NCI-H1436 treated with DMSO at 0.1 percent for 48 hours (cell line): ENCODE measurements at places on chromosomes 6 and 20.

DNA sequence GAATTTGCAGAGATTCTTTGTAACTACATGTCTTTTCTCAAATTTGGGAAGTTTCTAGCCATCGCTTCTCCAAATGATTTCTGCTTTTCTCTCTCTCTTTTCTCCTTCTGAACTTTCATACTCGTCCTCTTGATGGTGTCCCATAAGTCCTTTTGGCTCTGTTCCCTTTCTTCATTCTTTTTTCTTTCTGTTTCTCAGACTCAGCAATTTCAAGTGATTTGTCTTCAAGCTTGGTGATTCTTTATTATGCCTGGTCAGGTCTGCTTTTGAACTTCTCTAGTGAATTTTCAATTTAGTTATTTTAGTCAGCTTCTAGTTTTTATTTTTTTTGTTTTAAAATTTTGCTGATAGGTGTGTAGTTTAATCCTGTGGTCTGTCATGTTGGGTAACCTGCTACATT is 57.6 kb upstream of the EEF1E1 start:
- DNase-seq: no peak

GRCh38 chr6:80535914-80536565 is 429.6 kb downstream of the BCKDHB start:
- DNase-seq: no peak

- DNase-seq: no peak
Observed at GRCh38 chr6:157798851-157799250, 24.2 kb upstream of the SNX9 start.

DNA sequence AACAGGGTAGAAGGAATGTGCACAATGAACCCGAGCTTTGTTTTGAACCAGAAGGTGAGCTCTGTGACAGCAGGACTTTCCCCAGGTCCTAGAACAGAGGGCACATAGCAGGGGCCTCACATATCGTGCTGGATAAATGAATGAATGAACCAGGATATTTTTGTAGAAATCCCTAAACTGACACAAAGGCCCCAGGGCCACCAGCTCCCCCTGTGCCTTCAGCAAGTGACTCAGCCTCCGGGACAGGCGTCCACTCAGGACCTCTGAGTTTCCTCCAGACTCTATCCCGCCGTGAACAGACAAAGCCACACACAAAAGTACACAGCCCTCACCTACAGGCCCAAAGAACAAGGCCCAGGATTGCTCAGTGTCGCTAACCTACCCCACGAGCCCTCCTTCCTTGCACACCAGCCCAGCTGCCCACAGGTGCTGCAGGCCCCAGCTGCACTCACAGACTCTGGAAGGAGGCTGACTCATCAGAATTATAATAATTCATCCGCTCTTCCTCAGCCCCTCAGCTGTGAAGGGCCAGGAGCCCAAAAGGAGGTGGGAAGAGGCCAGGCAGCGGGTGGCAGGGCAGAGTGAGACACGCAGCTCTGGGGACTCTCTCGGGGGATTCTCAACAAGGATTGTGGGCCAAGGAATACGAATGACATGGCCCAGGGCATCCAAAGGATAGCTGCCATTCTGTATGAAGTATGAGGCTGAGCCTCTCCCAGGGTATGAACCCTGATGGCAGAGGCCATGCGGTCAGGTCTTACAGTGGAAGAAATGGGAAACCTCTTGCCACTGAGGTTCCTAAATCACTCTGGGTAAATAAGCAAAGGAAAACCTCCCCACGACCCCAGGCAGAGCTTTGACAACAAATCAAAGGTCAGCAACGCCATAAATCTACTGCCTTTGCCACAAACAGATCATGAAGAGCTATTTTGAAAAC is 40.9 kb downstream of the SUMO4 start:
- no peak for DNase-seq

- no peak for DNase-seq
Observed at GRCh38 chr20:58145506-58146080, 82.9 kb downstream of the ANKRD60 start.

DNA sequence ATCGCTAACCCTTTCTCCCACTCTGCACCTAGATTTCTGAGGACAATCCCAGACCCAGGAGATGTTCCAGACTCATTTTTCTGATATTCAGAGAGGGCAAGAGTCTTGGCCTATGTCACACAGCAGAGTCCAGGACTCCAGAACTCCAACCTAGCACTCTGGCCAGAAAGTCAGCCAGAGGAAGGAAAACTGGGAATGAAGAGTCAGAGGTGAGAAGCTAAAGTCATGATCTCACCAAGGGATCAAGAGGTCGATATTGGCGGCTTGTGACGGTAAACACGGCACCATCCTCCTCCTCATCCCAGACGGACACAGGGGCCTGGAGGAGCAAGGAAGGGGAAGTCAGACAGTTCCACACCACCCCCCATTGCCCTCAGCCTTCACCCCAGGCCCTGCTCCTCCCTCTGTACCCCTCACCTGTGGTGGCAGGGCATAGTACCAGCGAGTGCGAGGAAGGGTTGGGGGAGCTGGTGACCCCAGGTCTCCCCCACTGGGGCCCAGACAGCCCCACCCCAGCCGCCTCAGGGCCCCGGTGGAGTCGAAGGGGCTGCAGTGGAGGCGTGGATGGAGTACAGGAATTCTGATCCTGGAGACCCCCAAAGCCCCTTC is 1.8 kb downstream of the RGL2 start:
- DNase-seq: no peak

- DNase-seq: no peak
Observed at GRCh38 chr6:111534231-111534751, 51.3 kb upstream of the REV3L start.

- no peak for DNase-seq
Observed at GRCh38 chr20:62795023-62795761, 1.1 kb upstream of the MRGBP start.

GRCh38 chr20:9807136-9807535 is 31.7 kb downstream of the PAK5 start:
- no peak for DNase-seq

GRCh38 chr6:5712349-5713215 is 294.1 kb downstream of the NRN1 start:
- DNase-seq: no peak

- DNase-seq: no peak
Observed at GRCh38 chr6:63307581-63308246, 12.1 kb downstream of the LGSN start.

GRCh38 chr6:92737983-92738382 is 681.4 kb downstream of the EPHA7 start:
- DNase-seq: no peak

DNA sequence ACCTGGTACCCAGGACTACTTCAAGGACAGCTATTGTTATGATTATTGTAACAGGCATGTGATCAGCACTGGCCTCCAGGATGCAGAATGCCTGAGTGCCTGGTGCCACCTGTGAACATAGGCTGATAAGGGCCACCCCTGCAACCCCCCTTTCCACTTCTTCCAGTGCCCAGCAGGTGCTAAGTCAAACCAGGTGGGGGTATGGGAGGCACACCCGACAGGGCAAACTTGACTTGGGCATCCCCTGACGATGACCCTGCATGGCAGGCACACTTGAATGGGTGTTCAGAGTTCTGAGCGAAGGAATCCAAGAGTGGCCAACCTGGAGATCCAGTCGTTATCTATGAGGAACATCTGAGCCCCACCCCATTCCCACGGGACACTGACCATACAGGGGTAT is 3.4 kb downstream of the ADA start:
- DNase-seq: no peak

GRCh38 chr6:52341561-52342260 is 20.2 kb upstream of the PAQR8 start:
- DNase-seq: no peak

DNA sequence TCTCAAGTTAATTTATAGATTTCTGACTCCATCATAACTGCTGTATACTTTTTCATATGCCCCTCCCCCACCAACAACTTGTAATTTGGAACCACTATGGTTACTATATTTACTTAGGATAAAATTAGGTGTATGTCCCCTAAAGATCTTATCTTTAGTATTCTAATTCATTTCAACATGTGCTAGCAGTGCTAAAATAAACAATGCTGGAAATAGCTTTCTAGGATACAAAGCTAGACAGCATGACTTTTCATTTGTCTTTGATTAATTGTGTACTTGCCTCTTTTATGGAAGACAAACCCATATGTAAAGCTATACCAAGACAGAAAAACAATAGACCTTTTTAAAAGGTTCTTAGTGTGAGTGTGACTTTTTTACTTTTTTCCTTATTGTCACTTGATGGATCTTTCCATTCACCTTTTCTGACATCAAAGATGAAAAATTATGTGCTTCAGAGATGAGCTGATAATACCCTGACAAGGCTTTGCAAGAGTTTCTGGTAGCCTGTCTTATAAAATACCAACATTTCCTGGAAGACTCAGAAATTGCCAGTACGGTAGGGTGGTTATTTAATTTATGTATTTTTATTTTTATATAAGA is 31.2 kb upstream of the POPDC3 start:
- DNase-seq: no peak

DNA sequence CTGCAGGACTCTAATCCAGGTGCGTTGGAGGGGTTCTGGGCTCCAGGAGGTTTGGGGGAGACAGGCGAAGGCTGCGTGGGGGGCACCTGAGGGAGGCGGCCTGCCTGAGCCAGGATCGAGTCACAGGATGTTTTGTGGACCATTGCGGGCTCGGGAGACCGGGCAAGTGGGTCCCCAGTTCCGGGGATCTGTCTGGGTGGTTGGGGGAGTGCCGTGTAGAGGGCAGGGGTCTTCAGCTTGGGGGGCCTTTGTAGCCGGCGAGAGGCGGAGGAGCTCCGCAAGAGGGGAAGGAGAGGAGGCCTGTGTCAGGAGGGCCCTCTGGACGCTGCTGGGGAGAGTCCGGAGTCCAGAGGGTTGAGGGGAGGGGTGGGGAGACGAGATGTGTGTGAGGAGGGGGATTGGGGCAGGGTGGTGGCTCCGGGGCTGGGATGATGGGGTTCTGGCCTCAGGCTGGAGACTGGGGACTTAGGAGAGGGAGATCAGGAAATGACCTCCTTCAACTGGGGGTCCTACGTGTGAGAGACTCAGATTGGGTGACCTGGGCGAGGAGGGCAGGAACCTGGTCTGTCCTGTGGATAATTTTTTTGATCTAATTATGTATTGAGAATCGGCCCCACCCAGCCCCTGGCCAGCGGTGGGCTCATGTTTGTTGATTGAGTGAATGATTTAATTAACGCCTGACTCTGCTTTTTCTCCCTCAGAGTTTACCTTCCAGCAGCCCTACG is 505 bp downstream of the SNAI1 start:
- DNase-seq: no peak

DNA sequence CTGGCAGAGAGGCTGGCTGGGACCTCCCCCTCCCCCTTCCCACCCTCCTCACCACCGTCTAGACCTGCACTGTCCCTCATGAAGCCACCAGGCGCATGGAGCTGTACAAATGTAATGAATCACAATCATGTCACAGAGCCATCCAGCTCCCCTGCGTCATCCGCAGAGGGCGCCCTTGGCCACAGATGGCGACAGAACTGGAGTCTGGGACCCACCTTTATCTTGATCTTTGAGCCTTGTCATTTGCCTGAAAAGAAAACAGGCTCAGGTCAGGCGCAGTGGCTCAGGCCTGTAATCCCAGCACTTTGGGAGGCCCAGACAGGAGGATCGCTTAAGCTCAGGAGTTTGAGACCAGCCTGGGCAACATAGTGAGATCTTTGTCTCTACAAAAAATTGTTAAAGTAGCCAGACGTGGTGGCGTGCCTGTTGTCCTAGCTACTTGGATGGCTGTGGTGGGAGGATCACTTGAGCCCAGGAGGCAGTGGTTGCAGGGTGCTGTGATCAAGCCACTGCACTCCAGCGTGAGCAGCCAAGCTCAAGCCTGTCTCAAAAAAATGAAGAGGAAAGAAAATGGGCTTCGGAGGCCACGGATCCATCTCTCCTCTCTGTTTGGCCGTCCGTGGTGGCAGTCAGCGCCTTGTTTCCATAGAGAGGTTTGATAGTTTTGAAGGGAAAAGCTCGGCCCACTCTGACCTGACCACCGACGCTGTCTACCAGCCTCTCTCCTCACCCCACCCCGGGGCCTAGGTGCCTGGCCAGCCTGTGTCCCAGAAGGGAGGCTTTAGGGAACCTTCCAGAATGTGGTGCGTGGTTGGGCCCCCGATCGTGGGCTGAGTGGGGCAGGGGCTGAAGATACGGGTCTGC is 6.2 kb downstream of the COL9A3 start:
- DNase-seq: peak; percentile 63

DNA sequence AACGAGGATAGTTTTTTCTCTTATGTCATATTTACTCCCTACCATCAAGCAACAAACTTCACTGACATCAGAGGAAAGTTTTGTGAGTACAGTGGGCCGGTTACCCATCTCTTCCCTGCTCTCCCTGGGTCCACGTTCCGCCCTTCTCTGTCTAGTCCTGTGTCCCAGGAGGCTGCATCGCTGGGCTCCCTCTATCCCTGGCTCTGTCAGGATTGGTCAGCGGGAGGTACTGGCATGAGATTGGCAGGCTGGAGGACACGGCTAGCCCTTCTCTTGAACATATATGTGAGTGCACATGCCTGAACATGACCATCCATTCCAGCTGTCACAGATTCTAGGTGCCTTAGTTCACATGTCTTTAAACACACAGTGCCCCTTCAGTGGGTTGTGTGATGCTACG is 30.3 kb upstream of the TMEM181 start:
- no peak for DNase-seq

GRCh38 chr6:122014961-122015360 is 384.5 kb upstream of the HSF2 start:
- no peak for DNase-seq

DNA sequence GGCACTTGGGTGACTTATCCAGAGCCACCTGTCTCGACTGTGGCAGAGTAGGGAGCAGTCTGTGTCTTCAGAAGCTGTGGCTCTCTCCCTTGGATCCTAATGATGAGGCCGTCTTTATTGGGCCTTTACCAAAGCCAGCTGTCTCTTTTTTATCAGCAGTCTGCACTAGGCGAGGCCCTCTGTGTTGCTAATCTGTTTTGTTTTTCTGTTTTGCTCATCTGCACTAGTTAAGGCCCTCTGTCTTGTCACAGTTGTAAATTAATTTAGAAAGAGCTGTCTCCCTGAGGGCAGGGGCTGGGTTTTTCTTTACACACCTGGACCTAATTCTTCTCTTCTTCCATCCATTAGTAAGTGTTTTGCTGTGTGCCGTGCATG is 45.0 kb downstream of the CDS2 start:
- DNase-seq: no peak

DNA sequence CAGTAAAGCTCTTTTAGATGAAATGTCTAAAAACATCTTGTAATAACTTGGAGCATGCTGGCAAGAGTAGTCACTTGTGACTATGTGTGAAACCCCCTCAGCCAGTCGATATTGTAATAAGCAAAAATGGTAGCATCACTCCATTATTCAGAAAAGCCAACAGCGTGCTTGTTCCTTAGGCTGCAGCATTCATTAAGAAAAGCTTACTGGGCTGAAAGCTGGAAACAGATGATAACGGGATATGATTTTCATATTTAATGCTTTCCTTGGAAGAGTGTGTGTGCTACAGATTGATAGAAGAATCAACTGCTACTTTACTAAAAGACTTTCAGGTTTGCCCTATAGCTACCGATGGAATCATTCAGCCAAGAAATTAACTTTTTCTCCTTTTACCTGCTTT is 20.3 kb downstream of the KIZ start:
- no peak for DNase-seq
